ENCODE measurements at places on chromosomes 13 and 19.

- DNase-seq: no peak
Measured at GRCh38 chr13:51807041-51807440, 3.1 kb upstream of the DHRS12 start.

DNA sequence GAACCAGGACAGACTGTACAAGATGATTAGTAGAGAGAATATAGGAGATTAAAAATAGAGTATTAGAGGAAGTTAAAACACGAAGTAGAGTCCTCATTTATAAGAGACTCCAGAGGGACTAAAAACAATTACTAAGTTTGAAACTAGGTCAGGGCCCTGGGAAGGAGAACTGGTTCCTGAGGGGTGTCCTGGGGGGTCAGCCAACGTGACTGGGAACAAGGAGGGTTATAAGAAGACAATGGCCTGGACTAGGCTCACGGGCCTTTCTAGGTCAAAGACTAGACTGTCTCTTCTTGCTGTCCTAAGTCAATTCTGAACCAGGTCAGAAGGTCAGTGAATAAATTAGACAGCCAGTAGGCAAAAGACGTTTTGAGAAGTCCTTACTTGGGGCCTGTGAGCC, 165.3 kb downstream of the IER2 start:
- DNase-seq: no peak

DNA sequence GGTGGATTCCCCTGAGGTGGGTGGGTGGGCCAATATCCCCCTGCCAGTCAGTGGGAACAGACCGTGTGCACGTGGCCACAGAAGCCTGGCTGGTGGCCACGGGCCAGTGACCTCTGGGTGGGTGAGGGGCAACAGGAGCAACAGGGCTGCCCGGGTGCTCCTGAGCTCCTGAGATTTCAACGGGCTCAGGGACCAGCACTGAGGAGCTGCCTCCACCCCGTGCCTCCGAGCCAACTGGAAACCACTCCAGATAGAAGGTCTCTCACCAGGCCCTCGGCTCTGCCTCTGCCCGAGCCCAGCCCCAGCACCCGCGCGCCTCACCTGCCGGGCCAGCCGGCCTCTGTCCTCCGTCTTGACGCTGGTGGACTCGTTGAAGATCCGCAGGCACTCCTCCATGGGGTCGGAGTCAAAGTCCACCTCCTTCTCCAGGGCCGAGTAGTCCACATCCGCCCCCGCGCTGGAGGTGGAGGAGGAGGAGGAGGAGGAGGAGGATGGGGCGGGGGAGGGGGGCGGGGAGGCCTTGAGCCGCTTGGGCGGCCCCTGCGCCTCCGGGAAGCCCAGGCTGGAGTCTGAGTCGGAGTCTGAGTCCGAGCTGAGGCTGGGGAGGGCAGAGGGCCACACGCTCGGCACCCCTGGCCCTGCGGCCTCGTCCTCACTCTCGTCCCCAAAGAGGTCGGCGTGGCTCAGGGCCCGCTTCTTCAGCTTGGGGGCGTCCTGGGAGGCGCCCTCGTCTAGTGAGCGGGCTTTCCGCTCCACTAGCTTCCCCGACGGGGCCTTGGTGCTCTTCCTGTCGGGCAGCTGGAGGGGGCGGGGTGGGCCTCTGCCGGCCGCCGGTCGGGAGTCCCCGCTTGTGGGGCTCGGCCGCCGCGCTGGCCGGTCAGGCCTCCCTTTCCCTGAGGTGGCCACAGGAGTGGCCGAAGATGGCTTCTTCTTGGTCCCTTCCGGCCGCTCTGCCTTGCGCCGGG, 14.8 kb upstream of the ATP8B3 start:
- DNase-seq: no peak

GRCh38 chr13:93963266-93964145, 516.0 kb downstream of the DCT start:
- peak; percentile 33 for DNase-seq

DNA sequence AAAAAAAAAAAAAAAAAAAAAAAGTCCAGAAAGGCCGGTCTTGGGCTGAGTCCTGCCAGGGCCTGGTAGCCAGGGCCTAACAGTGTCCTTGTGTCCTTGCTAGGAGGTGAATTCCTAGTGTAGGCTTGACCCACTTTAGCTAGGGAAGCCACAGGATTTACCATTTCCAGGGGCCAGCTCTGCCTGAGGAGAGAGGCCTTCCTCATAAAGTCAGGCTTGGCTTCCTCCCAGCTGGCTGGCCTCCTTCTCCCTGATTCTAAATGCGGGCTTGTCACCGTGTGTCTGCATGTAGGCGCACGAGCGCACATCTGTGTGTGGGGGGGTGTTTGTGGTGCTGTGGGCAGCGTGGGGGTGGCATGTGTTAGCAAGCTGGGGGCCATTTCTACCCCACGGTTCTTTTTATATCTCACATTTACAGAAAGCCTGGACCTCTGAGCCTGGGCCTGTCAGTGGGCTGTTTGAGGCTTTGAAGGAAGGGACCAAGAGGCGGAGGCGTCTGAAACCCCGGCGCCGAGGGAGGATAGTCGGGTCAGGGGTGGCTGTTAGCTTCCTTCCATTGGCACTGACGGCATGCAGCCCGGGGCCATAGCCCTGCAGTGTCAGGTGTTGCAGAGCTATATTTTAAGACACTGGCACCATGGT, 31.7 kb downstream of the IER2 start:
- DNase-seq: no peak

DNA sequence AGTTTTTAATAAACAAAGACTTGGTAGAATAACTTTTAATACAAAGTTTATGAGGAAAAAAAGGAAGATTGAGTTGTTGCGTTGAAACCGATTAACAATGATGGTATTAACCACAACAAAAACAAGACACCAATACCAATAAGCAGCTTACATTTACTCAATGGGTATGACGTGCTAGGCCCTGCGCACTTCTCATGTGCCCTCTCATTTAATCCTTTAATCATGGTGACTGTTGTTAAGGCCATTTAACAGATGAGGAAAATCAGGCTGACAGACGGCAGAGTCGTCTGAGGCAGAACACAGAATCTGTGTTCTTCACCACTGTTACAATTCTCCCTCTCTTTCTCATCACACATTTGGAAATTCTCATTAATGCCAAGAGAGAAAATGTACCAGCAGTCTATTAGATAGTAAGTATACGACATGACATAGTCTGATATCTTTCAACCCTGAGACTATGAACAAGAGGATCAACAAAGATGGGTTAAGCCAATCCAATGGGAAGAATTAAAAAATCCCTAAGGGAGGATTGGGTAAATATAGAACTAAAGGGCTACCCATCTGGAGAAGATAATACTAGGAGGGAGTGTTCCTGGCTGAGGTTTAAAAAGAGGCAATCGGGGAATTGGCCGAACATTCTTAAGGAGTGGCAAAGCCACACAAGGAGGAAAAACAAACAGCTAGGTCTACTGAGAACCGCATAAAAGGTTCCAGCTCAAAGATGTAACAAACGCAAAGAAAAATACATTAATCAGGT, 54.0 kb downstream of the DOCK9 start:
- no peak for DNase-seq

Measured in GM04503 (cell line).